ENCODE measurements at places on chromosomes 13 and 19.

GRCh38 chr13:36261976-36262375 lies 35.6 kb downstream of the CCDC169 start:
- no peak for DNase-seq

DNA sequence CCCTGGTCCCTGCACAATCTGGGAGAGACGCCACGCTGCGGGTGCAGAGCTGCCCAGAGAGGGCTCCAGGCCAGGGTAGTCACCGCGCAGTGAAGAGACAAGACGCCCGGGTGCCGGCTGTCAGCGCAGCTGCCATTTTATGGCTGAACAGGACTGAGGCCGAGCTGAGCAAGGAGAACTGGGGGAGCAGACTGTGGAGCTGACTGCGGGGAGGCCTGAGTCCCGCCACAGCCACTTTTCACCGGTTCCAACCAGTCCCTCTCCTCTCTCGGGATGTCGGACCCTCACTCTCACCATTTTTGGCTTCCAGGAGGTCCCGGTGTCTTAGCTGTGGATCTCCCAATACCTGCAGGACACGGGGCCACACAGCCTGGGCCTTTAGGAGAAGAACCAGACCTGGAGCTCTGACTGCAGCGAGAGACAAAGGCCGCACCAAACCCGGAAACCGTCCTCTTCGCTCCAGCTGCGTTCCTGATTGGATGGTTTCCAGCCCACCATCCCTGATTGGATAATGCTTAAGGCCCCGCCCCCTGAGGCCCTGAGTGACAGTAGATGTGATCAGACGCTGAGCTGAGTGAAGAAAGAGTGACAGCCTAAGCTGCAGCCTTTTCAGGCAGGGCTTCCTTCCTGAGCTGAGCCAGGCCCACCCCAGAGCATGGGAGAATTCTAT lies at the start of gene ZNF626:
TSS of gene ZNF626 (minus strand) at position 422 of the 670 bp plus-strand sequence. CDS start at position 297, 125 bp downstream.
- DNase-seq = peak; percentile 92

GRCh38 chr19:47376589-47377144 lies 27.6 kb downstream of the DHX34 start:
- DNase-seq = no peak

DNA sequence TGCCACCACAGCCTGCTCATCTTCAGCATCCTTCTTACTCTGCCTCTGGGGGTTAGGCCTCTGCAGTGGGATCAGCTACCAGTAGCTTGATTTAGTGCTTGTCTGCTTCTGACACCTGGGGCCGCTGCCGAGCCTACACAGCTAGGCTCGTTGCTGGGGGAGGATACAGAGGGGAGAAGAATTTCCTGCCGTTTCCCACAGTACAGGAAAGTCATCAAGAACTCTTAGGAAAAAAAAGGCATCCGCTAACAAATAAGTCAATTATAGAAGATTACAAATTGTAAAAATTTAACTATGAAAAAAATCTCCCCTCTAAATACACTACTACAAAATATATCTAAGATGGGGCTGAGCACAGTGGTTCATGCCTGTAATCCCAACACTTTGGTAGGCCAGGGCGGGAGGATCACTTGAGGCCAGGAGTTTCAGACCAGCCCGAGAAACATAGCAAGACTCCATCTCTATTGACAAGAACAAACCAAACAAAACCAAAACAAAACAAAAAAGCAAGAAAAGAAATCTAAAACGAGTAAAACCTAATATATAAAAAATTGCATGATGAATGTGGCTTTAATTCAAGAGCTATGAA lies 26.7 kb downstream of the LATS2 start:
- no peak for DNase-seq

DNA sequence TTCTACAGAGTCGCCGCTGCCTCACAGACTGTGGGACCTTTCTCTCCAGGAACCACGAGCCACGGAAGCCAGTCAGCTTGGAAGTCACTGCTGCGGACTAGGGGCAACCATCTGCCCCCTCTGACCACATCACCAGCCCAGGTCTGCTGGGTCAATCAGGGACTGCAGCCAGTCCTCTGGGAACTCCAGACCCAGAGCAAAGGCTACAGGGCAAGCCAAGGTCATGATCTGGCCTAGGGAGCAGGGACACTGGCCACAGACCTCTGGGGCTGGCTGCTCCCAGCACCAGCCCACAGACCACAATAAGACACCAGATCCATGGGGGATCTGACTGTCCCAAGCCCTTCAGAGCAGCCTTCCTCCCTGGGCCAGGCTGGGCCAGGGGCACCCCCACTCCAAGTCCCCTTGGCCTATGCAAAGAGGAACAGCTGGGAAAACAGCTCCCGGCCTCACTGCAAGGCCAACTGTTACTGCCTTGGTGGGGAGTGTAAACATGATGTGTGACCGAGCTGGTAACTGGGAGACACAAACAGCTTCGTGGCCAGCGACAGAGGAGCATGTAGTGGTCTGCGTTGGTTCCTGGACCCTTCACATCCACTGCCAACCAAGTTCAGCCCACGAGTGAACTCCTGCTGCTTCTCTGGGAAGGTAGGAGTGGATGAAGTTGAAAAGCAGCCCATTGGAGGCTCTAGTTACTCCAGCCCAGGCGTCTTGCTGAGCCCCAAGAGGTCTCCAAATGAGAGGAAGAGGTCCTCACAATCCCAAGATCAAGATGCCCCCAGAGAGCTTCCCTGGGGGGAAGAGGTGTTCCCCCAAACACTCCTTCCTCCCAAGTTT lies 1.5 kb downstream of the AKT2 start:
- DNase-seq = no peak

DNA sequence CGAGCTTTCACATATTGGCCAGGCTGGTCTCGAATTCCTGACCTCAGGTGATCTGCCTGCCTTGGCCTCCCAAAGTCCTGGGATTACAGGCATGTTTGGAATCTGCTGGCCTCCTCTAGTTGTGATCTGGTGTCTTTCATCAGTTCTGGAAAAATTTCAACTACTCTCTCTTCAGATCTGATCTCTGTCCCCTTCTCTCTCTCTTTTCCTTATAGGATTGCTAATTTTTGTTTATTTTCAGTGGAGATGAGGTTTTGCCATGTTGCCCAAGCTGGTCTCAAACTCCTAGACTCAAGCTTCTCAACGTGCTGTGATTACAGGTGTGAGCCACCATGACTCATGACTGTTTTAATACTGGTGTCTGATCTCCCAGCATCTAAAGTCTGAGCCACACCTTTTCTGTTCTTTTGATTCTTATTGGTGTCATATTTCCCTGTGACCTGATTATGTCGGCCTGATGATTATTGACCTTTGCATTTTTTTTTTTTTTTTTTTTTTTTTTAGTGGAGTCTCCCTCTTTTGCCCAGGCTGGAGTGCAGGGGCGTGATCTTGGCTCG lies 10.4 kb upstream of the NANOS2 start:
- DNase-seq = no peak

GRCh38 chr13:75465236-75465635 lies 16.7 kb downstream of the TBC1D4 start:
- no peak for DNase-seq

DNA sequence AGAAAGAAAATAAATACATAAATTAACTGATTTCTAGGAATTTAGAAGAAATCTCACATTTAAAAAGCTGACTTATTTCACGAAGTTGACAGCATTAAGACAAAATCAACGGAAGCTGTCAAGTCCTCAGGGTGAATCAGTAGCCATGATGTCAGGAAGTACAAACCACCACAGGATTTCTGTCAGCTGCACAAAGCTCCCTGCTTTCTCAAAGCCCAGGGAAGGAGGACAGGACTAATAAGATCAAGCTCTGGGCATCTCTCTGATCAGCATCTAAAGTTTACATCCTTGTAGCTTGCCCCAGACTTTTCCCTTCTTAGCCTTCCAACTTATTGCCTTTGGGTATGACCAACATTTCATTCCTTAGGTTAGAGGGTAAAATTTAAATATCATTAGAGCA lies 9.4 kb downstream of the DCT start:
- DNase-seq = no peak

- no peak for DNase-seq
Measured at GRCh38 chr13:22915442-22916082, 265.2 kb upstream of the SGCG start.

DNA sequence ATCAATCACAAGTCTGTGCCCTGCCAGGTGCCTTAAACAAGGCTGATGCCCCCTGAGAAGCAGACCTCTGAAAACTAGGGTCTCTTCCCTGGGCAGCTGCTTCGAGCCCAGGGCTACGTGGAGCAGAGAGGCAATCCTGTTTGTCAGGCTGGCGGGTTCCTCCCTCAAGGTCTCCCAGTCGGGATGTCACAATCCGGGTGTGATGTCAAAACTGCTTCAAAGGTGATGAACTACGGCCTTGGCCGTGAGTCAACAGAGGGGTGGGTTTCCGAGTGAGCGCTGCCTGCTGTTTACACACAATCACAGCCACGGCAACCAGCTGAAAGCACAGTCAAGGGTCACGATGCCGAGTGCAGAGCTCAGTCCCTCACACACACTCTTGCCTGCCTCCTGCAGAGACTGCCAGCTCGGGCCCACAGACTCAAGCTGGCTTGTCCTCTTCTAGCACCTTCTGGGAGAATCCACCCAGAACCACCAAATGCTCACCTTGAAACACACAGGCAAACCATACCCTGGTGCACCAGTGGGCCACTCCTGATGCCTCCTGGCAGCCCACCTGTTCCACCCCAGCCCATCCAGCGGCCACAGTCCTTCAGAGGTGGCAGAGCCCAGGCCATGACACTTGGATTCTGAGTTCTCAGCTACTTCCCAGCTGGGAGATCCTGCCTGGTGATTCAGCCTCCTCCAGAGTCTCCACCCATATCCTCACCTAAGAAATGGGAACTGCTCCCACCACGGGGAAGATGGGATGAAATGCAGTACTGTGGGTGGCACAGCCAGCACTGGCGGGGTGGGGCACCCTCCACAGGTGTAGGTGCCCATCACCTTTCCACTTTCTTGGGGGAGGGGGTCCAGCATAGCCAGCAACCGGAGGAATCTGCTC lies 6.8 kb downstream of the ELL start:
- DNase-seq = no peak

- DNase-seq = no peak
Measured at GRCh38 chr13:73991884-73992283, 142.3 kb downstream of the KLF12 start.

GRCh38 chr19:4811328-4812131 lies 20.0 kb downstream of the TICAM1 start:
- peak; percentile 77 for DNase-seq

DNA sequence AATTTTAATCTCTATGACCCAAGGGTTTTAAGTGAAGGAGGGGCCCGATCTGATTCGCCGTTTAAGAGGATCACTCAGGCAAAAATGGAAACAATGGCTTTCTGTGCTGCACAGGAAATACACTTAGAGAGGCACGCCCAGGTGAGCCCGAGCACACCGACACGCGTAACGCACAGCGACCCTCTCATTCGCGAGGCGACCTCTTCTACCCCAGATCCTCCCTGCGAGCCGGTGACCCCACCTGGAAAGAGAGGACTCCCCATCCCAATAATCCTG lies 216 bp downstream of the SH2D3A start:
- no peak for DNase-seq

- no peak for DNase-seq
Measured at GRCh38 chr13:54949735-54950134, 1921.1 kb downstream of the OLFM4 start.

Data from CD4-positive, alpha-beta T cell treated with Interleukin-6 at 100 ng/mL for 8 hours (primary cell).